ENCODE measurements at places on chromosomes 1 and 21. TPM values are rescaled to one million over a fixed set of nuclear protein-coding genes. Genes with fewer than 3 reads are reported as not detected.

DNA sequence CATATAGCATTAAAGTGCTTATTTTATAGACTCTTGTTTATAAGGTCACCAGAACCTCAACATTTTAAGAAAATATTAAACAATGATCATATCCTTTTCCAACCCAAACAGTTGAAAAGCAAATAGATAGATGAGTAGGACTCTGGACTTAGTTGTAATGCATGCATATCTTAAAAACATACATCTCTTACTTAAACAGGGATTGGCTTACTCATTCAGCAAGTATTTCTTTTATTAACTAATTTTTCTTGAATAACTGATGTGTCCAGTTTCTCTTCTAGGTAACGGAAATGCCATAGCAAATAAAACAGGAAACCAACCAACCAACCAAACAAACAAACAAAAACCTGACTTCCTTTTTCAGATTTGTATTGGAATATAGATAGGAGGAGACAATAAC lies 70.9 kb upstream of the NBPF4 start:
- no peak for DNase-seq

DNA sequence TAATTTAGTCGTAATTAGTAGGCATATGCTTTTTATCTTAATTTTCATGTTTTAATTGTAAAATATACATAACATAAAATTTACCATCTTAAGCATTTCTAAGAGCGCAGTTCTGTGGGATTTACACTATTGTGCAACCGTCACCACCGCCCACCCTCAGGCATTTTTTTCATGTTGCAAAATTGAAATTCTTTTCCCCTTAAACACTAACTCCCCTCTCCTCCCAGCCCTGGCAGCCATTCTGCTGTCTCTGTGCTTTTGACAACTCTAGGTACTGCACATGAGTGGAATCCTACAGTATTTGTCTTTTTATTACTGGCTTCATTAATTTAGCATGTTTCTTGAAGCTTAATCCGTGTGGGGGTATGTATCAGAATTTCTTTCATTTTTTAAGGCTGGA lies 7.8 kb downstream of the PIK3CD start:
- DNase-seq, result no peak

DNA sequence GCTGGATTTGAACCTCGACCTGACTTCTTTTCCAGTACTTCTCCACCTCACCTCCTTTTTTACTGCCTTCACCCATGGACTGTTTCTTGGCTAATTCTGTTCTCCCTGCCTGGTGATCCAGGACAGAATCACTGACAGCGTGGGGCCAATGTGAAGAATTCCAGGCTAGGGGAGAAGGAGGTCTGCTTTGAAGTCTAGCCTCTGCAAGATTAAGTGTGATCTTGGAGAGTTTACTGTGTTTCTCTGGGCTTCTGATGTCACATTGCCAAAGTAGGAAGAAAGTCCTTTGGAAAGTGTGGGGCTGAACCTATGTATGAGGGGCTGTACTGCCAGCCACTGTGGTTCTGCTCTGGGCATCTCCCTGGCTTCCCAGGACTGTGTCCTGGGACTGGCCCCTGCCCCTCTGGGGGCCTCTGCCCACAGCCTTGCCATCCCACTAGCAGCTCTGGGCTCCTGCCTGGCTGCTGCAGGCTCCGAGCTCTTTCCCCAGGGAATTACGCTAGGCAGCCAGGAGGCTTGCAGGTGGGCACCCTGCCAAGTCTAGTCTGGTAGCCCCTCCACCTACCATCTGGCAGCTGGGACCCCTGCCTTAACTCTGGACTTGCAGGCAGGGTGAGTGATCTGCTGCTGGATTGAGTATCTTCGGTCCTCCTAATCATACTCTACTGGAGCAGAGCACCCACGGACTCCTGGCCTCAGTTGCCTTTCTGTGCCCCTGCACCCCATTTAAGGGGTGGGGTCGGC lies 52.2 kb downstream of the YARS1 start:
- no peak for DNase-seq

Gene LORICRIN
- not detected for total RNA-seq

Data from mucosa of gallbladder (tissue), 1 donor.